ENCODE measurements at places on chromosomes 6 and 20.

DNA sequence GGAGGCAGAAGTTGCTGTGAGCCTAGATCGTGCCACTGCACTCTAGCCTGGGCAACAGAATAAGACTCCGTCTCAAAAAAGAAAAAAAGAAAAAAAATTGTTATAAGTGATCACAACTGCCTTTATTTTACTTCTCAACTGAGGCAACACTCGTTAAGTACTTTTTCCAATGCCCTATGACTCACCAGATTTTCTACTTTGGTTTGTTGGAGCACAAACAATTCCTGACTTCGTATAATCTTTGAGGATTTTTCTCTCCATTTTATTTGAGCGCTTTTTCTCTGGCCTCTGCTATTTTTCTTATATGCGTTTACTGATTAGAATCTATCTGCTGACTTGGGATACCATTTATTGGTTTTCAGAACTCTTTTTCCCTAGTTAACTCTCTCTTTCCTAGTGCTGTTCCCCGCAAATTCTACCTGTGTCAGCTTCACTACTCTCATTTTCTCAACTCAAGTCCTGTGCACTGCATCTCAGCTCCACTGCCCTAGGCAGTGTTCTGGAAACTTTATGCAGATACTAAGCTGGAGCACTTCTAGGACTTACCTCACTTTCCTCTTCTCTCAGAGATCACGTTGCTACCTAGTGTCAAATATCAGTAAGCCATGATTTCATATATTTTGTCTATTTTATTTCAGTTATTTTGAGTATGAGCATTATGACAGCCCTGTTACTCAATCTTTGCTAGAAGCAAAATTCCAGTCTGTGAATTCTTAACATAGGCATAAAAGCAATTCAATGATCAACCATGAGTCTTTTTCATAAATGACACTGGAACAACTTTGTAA lies 1120.1 kb upstream of the CITED2 start:
- no peak for DNase-seq

- DNase-seq, result no peak
Measured at GRCh38 chr20:43513372-43513930, 6.0 kb downstream of the L3MBTL1 start.

- no peak for DNase-seq
Measured at GRCh38 chr6:93721386-93722048, 302.2 kb upstream of the EPHA7 start.

DNA sequence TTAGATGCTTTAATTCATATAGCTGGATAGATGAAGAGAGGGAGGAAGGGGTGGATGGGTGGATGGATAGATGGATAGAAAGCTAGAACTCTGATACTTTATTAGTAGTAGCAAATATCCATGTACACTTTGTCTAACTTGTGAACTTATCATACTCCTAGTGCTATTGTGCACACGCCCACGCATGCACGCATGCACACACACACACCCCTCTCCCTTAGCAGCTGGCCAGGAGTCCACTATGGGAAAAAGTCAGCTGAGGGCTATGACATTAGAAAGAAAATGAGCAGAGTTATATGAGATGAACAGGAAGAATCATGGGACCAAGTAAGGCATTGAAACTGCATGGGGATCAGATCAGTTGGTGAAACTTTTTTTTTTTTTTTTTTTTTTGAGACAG lies 28.6 kb downstream of the TAB2 start:
- no peak for DNase-seq

GRCh38 chr6:298233-299103 lies 6.2 kb downstream of the DUSP22 start:
- peak; percentile 83 for DNase-seq

DNA sequence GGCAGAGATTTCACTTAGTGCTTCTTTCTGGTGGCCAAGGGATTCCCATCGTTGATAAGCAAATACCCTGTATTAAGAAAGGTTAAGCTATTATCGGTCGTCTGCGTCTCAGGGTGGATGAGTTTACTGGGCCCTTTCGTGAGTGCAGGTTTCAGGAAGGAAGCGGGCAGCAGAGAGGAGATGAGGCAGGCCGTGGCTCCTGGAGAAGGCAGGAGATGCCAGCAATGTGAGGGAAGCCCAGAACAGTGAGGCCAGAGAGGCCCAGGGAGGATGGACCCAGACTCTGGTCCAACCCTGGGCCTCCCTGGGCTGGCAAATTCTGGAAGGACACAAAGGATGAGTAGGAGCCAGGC lies 11.2 kb downstream of the TFEB start:
- no peak for DNase-seq

DNA sequence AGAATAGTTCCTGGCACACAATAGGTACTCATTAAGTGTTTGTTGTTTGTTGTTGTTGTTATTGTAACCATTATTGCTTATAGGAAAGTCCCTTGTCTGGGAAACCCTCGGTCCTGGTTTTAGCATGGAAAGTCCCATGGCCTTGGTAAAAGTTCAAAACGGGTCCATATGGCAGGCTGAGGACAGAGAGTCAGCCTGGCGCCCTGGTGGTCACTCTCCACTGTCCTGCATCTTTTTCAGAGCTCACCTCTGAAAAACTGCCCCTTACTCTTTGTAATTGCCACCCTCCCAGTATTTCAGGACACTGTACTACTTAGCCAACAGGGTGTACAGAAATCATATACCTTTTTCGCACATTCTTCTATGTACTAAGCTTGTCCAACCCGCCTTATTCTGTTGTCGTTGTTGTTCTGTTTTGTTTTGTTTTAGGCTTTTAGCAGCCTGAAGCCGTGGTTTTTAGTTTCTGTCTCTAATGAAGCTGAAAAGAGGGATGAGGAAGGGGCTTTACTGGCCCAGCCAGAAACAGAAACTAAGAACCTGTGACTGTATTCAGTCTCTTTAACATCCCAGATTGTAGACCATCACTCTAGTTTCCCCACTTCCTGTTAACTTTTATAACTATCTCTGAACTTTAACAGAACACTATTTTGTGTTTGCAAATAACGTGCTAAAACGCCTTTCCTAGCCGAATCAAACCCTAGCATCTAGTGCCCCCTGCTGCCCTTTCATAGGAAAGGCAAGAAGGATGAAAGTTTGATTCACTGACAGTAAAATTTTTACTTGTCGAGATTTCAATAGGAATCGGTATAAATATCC lies 7.6 kb upstream of the TMEM14A start:
- peak; percentile 74 for DNase-seq

All from suppressor macrophage treated with lipopolysaccharide for 1 hour (primary cell).